ENCODE measurements at places on chromosomes 3 and 15.

- DNase-seq, result no peak
Measured at GRCh38 chr3:45211466-45212094, 14.5 kb downstream of the TMEM158 start.

GRCh38 chr3:189561256-189561655 is 69.9 kb upstream of the TP63 start:
- DNase-seq, result no peak

DNA sequence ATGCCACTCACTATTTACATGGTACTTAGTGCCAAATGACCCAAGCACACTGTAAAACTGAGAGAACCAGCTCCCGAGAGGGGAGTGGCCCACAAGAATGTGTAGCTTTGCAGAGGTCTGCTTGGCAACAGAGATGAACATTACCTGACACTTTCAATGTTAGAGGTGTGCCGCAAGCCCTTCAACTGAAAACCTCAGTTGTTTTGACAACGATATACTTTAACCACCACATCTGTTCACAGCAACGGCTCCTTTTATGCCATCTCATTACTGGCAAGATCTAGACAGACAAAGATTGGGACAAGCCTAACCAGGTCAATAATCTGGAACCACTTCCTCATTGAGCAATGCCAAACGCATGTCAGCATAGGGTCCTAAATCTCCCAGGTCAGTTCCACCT is 23.7 kb downstream of the NEK10 start:
- DNase-seq, result no peak

DNA sequence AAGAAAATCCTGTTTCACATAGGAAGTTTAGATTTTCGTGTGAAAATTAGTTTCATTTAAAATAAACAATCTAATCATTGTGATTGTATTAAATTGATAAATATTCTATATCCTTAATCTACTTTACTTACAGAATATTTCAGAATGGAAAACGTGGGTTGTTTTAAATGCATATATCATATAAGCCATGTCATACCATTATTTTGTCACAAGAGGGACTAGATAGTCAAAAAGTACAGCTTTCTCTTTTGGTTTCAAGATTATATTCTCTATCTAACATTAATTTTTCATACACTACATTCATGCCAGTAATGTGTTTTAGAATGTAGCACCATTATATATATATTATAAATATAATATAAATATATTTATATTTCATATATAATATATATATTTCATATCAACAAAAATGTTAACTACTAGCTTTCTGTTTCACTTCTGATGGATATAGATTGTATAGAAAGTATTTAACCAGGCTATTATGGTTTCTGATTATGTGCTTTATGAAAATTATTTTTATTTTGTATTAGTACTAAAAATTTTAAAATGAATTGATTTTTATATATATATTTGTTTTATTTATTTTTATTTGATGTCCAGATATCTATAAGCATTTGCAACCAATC is 45.3 kb downstream of the OSTN start:
- DNase-seq, result no peak

- no peak for DNase-seq
Measured at GRCh38 chr3:25035526-25035925, 392.5 kb upstream of the RARB start.

- no peak for DNase-seq
Measured at GRCh38 chr3:3798631-3799113, 559 bp upstream of the LRRN1 start.

GRCh38 chr3:170889132-170889531 is 19.1 kb upstream of the RPL22L1 start:
- no peak for DNase-seq

- DNase-seq, result no peak
Measured at GRCh38 chr15:101055411-101055810, 136.3 kb downstream of the LRRK1 start.

GRCh38 chr3:82055792-82056191 is 294.3 kb upstream of the GBE1 start:
- DNase-seq, result no peak

- no peak for DNase-seq
Measured at GRCh38 chr3:51295625-51296024, 89.5 kb upstream of the MANF start.

DNA sequence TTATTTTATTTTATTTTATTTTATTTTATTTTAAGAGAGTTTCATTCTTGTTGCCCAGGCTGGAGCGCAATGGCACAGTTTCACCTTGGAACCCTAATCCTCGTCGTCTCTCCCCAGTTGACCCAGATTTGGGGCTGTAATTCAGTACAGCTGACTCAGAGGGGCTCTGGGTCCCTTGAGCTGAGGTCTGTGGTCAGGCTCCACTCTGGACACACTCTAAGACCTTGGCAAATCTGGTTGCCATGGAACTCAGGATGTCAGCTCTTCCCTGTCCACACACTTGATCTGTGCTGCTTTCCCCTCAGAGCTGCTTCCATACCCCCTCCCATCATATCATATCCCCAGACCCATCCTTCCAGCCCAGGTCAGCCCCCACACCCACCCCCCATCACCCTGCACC is 675 bp upstream of the CYP11A1 start:
- DNase-seq, result no peak

GRCh38 chr3:8745619-8746370 is 12.2 kb downstream of the CAV3 start:
- DNase-seq, result no peak

DNA sequence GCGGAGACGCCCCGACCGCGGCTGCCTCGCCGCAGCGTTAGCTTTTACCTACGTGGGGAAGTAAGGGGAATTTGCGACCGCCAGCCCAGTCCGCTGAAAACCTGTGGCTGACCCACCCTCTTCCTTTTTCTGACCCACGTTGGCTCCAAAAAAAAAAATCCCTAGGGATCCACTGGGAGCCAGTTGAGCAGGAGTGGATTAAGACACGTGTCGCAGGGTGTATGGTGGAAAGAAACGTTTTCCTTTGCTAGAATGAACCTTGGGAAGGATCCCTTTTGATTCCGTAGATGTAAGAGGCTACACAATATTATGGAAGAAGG is 575 bp upstream of the PCYT1A start:
- no peak for DNase-seq

DNA sequence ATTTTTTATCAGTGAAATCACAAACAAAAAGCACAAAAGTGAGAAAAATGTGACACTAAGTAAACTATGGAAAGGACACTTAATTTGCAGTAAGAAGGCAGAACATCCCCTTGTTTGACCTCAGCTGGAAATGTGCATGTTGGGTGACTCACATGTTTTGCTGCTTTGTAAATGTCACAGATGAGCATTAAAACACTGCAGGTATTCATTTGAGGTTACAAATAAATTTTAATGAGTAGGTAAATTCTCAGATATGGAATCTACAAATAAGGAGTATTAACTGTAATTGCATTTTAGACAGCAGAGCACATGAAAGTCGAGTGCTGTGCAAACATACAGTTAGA is 20.3 kb downstream of the CHMP2B start:
- DNase-seq, result no peak

- no peak for DNase-seq
Measured at GRCh38 chr3:108602249-108602934, 12.9 kb downstream of the DZIP3 start.

- no peak for DNase-seq
Measured at GRCh38 chr15:22939051-22939450, 41.1 kb downstream of the CYFIP1 start.

- no peak for DNase-seq
Measured at GRCh38 chr3:174749143-174749542, 110.0 kb upstream of the NAALADL2 start.

GRCh38 chr3:97917813-97918536 is 54.3 kb downstream of the RIOX2 start:
- no peak for DNase-seq

DNA sequence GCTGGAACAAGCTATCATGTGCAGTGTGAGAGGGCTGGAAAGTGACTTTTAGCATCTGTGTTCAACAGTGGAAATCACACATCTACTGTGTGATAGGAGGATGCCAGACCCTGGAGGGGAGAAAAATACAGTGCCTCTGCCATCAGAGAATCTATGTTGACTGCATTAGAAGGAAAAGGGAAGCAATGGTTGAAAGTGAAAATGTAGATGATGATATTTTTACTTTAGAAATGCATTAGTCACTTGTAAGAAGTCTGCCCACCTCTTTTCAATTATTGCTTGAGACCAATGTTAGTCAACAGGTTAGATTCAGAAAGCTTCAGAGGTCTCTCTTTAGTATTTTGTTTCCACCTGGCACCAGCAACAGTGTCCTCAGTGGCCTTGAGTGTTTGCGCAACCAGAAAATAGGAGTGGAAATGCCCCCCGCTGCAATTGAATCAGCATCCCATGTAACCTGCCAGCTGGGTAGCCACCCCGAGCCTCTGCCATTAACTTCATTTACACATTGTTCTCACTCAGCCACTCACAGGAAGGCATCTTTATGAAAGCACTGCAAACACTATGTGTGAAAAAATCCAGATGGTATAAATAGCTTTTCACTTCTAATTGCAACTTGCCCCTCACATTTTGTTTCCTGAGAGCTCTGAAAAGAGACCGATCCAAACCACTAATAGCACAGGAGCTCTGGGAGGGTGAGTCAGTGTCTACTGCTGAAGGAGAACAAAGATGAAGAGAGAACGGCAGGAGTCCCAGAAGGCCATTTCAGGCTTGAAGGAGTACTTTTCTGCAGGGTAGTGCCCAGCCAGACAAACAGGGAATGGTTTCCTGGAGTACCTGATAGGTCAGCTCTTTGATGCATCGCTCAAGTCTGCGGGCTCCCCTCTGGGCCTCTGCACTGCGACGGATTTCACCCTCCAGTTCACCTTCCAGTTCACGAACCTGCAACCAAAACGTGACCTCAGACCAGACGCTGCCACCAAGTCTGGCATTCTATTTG is 92.1 kb downstream of the HHLA2 start:
- no peak for DNase-seq

GRCh38 chr3:101527906-101528305 is 14.9 kb upstream of the SENP7 start:
- DNase-seq, result no peak

GRCh38 chr3:64329037-64329436 is 103.8 kb upstream of the PRICKLE2 start:
- no peak for DNase-seq

- DNase-seq, result no peak
Measured at GRCh38 chr15:99762288-99762687, 29.1 kb upstream of the LYSMD4 start.

DNA sequence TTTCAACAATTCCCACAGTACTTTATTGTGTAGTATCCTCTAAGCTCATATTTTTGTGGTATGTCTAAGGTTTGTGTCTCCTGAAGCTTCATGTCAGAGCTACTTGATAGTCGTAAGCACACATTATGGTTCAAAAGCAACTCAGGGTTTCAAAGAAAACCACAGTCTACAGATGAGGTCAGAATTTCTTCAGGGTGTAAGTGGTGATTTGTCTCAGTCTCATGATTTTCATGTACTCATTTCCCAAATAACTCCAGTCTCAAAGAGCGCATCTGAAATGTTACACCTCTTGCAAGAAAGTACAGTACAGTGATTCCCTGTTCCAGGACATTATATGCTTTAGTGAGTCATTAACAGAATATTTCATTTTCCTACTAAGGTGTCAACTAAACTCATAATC is 47.5 kb upstream of the SSR3 start:
- no peak for DNase-seq

DNA sequence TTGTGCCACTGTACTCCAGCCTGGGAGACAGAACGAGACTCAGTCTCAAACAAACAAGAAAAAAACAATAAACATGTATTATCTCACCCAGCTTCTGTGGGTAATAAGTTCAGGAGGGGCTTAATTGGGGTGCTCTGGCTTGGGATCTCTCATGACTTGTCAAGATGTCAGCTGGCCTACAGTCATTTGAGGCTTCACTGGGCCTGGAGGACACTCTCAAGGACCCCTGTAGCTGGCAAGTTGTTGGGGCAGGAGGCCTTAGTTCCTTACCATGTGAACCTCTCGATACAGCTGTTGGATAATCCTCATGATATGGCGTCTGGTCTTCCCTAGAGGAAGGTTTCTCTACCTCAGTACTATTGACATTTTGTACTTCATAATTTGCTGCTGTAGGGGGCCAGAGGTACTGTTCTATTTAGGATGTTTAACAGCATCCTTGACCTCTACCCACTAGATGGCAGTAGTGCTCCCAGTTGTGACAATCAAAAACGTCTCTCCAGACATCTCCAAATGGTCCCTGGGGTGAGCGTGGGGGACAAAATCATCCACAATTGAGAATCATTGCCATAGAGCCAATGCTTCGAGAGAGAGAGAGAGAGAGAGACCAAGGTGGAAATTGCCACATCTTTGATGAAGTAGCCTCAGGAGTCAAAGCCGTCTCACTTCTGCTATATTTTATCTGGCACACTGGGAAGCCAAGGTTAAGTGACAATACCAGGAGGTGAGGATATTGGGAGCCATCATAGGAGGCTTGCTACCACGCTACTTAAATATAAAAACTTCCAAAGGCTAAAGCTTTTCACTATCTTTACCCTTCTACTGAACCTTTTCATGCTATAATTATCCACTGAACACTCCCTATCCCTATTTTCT is 23.9 kb upstream of the SLTM start:
- no peak for DNase-seq

DNA sequence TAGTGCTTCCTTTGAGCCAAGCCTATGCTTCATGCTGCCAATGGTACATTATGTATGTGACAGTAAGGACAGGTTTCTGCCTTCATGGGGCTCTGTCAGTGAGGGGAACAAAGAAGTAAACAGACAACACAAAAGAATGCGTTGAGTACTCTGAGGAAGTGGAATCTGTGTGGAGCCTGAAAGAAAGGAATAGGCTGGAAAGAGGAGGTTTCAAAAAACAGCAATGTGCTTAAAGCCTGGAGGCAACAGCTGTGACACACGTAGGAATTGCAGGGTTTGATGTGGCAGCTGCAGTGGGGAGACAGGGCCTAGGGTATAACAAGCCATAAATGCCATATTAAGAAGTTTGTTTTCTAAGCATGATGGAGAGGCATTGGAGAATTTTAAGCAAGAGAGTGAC is 316.7 kb downstream of the CLSTN2 start:
- no peak for DNase-seq

DNA sequence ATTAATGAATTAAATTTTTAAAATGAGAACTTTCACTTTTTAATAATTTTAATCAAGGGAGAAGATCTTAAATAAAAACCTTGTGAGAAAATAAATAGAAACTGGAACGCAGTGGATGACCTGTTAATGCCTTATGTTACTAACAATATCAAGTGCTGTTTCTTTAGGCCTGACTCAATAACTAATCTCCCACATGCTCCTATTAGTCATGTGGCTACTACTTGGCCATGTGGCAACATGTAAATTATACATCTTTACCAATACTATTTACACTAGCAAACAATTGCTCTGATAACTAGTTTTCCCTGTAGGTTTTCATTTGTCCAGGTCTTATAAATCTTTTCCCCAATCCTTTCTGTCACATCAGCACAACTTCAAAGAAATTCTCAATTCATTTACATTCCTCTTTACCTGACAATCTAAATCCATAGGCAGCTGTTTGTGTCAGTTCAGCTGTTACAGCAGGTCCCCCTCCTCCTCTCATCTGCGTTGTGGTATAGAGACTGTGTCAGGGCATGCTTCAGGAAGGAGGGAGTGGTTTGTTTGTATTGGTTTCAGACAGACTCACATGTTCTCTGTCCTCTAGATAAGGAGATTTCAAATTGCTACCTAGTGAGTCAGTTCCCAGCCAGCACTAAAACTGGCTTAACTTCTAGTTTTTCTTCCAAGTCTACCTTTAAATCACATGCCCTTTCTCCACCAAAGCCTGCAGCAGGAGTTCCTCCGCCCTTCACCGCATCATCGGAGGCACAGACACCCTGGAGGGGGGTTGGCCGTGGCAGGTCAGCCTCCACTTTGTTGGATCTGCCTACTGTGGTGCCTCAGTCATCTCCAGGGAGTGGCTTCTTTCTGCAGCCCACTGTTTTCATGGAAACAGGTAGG is 11.3 kb upstream of the C3orf52 start:
- no peak for DNase-seq

Data from activated gamma-delta T cell (primary cell).